ENCODE measurements at places on chromosomes 2 and 18.

DNA sequence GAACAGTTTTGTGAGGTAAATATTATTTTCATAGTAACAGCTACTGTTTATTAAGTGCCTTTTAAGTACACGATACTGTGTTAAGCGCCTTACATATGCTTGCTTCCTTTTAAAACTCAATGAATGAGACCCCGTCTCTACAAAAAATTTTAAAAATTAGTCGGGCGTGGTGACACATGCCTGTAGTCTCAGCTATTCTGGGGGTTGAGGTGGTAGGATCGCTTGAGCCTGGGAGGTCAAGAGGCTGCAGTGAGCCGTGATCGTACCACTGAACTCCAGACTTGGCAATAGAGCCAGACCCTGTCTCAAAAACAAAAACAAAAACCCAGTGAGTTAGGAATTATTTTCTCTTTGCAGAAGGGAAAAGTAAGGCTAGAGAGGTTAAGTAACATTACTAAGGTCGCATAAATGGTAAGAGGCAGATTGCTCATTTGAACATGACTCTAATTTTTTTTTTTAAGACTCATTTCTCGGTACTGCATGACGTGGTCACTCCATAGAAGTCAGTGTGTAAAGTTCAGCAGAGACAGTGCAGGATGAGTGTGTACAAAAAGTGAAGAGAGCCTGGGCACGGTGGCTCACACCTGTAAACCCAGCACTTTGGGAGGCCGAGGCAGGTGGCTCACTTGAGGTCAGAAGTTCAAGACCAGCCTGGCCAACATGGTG lies 1.1 kb downstream of the METAP1D start:
- no peak for DNase-seq

- no peak for DNase-seq
Observed at GRCh38 chr2:6054161-6054671, 362.0 kb downstream of the SOX11 start.

- DNase-seq = no peak
Observed at GRCh38 chr2:38829971-38830370, 45.8 kb downstream of the DHX57 start.

- DNase-seq = no peak
Observed at GRCh38 chr2:39648580-39648979, 17.1 kb upstream of the TMEM178A start.

Measured in frontal cortex (tissue), 4 donors.